Activated effector memory CD4-positive, alpha-beta T cell treated with anti-CD3 and anti-CD28 coated beads, Interleukin-2, amount 50 U/mL, for 16 hours (primary cell): ENCODE measurements at places on chromosomes 7 and 10.

DNA sequence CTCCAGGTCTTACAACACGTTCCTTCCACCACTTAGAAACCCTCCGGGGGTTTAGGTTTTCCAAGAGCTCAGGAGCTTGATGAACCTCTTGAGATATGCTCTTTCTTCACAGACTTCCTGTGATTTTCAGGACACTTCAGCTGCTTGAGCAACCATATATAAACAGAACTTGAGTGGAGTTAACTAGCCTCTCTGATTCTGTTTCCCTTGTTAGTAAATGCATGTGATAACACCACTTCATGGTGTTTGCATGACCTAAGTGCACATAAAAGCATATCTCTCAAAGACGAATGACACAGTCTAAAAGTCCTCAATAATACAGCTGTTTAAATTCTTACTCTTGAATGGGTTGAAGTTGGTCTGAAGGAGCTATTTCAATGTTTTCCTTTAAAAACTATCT is 9.9 kb downstream of the PRR15 start:
- no peak for DNase-seq

DNA sequence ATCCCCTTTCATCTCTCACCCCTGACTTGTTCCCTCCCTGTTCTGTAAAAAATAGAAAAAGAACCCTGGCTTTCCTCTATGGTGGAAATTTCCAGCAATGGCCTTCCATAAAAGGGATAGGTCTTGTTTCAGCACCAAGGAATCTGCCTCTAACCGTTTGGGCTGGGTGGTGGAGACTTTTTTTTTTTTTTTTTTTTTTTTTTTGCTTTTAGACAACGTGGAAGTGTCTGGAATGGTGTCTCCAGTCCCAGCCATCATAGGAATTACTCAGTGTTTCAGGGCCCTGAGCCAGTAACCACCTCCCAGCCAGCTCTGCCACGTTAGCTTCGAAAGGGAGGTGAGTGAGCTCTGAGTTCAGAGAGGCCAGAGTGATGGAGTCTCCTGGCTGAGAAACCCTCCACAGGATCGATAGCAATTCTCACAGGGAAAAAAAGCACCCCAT is 97.3 kb upstream of the COL1A2 start:
- no peak for DNase-seq

DNA sequence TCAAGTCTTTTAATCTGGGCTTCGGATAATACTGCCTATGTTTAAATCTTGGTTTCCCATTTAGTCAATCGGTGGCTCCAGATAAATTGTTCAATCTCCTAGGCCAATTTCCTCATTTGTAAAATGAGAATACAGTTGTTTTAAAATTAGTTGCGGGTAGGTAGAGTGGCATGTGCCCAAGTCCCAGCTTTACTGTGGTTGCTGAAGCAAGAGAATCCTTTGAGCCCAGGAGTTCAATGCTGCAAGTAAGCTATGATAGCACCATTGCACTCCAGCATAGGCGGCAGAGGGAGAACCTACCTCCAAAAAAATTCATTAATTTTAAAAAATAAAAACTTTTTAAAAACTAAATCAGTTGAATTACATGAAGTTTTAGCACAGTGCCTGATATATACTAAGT is 7.3 kb downstream of the RNF216 start:
- no peak for DNase-seq

DNA sequence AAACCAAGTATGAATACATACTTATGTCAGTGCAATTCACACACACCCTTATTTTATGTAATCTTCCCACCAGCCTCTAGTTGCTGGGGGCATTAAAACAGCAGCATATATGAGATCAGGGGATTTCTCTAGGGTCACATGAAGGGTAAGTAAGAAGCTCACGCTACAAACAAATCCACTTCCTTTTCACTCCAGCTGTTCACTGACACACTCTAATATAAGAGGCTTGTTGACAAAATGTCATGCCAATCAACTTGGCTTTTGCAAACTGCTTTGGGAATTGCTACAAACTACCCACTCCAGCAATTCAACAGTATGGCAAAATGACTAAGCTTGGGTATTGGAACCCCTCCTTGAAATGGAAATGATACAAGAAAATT is 10.3 kb downstream of the FAM3C start:
- DNase-seq: no peak

DNA sequence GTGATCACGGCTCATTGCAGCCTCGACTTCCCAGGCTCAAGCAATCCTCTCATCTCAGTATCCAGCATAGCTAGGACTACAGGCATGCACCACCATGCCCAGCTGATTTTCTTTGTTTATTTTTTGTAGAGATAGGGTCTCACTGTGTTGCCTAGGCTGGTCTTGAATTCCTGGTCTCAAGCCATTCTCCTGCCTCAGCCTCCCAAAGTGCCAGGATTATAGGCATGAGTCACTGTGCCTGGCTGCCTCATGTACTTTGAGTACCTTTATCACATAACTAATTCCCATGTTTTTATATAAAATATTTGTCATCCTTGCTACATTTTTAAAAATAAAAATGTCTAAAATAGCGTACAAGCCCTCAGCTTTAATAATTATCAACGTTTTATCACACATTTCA is 35.3 kb upstream of the CCDC3 start:
- no peak for DNase-seq

DNA sequence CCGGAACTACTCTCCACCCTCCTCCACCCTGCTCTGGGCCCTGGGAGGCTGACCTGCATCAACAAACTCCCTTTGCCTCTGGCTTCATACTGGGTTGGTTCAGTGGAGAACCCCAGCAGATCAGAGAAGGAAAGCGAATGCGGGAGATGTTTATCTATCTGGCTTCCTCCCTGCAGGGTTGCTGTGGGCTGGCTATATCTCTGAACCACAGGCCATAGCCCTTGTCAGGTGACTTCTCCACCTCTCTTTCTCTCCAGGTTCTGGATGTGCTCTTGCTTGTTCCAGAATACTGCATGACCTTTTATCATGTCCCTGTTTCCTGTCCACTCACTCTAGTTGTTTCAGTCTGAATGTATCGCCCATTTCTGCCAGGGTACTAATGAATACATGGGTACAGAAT is 51.7 kb upstream of the IFRD1 start:
- no peak for DNase-seq

GRCh38 chr10:108905171-108905570 is 1018.1 kb downstream of the XPNPEP1 start:
- no peak for DNase-seq

GRCh38 chr7:109873296-109873695 is 1217.6 kb upstream of the LRRN3 start:
- no peak for DNase-seq

DNA sequence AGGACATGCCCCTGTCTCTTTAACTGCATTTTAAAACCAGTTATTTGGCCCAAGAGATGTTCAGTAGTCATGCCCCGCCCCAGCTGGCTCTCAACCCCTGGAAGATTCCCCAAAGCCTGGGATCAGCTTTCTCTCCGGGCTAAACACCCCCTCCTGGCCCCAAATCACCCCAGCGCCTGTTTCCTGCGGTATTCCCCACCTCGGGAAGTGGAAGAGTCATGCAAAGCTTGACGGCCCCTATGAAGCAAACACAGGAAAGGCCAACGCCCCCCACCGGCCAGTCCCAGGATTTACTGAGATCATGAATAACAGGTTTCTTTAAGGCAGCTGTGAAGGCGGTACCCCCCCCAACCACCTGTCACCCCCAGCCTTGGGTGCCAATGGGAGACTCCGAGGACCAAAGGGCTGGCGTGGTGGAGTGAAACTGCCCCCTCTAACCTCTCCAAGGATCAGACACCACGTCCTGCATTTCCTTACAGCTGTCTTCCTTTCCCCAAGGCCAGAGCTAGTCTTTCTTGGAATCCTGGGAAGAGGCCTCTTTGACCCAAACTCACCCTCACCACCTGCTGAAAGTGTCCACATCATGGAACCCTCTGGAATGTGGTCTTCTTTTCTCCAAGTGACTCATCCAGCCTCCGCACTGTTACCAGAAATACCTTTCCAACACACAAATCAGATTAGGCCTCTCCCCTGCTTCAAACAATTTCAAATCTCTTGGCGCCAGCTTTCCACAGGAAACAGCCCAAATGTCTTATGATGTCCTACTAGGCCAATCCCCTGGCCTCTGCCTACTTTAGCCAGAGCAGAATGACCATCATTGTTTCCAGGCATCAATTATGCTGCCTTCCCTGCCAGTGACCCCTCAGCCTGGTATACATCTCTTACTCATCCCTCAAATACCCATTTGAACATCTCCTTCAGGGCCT is 301.5 kb downstream of the ZEB1 start:
- DNase-seq: no peak

DNA sequence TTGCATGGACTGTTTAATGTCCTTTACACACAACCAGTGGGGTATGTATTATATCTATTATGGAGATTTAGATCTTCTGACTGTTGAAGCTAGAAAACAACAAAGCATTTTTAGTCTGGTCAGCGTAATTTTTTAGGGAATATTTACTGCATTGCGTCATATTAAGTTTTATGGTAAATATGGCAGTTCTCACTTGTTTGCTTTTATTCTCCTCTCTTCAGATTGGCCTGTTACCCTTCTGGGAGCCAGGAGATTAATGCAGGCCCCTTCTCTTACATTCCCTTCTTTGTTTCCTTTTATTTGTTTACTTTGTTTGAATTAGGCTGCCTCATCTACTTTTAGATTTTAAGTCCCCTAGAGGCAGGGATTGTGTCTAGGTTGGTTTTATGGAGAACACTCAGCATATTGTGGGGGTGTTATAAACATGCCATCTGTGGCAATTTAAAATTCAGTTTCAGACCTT is 13.8 kb downstream of the UBE2D1 start:
- no peak for DNase-seq

GRCh38 chr7:121342631-121343030 is 13.8 kb downstream of the WNT16 start:
- DNase-seq: no peak

GRCh38 chr10:132117636-132118190 is 52.0 kb downstream of the JAKMIP3 start:
- peak; percentile 27 for DNase-seq

- no peak for DNase-seq
Measured at GRCh38 chr7:64504581-64505120, 58.2 kb downstream of the ZNF680 start.

DNA sequence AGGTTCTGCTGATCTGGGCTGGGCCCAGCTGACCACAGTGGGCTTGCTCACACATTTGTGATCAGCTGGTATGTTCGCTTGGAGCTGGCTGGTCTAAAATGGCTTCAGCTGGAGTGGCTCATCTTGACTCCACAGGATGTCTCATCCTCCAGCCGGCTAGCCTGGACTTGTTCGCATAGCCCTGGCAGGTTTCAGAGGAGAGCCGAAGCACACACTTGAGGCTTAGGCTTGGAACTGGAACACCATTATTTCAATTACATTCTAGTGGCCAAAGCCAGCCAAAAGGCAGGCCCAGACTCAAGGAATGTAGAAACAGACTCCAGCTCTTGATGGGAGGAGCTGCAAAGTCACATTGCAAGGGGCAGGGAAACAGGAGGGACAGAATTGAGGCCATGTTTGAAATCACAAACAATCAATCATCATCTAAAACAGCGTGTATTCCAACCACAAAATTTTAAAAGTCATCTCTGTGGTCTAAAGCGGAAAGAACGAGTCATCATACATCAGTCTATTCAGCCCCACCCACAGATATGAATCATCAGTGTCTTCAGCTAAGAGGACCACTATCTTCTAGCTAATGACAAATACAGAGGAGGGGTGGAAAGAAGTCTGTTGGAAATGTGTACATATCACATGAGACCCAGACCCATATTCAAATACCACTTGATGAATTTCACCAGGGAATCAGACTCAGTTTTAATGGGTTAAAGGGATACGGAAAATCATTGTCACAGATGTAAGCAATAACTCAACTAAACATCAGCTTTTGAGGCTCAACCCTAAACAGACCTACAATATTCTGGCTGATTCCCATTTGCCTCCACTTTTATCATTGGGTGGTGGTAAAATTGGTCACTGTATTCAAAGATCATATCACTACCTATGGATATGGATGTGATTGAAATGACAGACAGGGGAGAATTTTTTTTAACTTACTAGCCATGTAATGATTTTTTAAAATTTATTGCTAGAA is 139.0 kb upstream of the MKLN1 start:
- DNase-seq: peak; percentile 81

DNA sequence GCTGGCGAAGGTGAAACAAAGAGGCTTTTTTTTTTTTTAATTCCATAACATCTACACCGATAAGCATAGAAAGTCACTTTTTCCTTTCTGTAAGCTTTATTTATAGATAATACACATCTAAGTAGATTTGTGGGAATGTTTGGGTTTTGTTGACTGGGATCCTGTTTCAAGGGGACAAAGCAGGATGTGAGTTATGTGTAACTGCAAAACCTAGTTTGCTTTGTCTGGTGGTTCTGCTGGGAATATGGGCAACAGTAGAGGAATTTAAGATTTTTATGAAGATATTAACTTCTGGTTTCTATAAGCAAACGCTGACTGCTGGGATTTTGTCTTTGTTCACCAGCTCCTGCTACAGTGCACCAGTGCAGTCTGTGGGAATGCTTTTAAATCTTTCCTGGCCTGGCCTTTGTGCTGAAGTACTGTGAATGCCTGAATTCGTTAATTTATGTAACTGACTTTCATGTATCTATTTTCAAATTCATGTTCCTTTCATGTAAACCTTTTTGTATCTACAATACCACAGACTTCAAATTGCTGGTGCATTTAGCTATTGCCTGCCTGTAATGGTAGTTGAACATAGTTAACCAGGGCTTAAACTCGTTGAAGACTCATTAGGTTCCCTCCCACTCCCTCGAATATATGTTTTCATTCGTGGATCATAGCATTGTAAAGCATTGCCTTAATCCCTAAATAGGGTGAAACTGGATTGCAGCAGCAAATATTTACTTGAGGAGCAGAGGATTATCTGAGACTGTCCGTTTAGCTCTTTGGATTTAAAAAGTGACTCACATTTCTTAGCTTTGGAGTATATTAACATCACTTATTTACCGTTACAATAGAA is 1.5 kb downstream of the KLHL7 start:
- DNase-seq: no peak

DNA sequence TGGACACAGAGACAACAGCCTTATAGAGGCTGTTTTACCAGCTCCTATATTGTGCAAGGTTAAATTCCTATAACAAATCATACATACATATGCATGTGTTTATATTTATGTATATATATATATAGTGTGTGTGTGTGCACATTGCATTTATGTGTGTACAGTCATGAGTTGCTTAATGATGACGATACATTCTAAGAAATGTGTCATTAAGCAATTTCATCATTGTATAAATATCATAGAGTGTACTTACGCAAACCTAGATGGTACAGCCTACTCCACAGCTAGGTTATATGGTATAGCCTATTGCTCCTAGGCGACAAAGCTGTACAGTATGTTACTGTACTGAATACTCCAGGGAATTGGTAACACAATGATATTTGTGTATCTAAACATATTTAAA is 30.1 kb upstream of the TNKS2 start:
- DNase-seq: no peak

DNA sequence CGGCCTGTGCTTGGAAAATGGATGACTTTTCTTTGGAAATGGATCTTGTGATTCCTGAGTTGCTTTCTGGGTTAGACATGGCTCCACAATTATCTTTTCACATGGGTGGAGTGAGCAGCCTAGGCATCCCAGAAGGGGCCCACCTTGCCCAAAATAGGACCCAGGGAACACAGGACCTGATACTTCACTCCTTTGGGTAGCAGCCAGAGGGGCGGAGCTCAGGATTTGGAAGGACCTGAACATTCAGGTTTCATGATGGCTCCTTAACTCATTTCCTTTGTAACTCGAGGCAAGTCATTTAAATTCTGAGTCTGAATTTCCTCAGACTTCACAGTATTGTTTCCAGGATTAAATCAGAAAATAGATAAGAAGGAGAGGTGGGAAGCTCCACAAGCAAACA is 178.3 kb upstream of the ZMIZ1 start:
- peak; percentile 21 for DNase-seq
